Stimulated activated CD4-positive, alpha-beta T cell treated with anti-CD3 and anti-CD28 coated beads, TNF-alpha, amount 100 ng/mL, for 48 hours (primary cell): ENCODE measurements at places on chromosomes 2 and 18.

GRCh38 chr18:72922895-72923294 is 55.1 kb upstream of the NETO1 start:
- DNase-seq = no peak

DNA sequence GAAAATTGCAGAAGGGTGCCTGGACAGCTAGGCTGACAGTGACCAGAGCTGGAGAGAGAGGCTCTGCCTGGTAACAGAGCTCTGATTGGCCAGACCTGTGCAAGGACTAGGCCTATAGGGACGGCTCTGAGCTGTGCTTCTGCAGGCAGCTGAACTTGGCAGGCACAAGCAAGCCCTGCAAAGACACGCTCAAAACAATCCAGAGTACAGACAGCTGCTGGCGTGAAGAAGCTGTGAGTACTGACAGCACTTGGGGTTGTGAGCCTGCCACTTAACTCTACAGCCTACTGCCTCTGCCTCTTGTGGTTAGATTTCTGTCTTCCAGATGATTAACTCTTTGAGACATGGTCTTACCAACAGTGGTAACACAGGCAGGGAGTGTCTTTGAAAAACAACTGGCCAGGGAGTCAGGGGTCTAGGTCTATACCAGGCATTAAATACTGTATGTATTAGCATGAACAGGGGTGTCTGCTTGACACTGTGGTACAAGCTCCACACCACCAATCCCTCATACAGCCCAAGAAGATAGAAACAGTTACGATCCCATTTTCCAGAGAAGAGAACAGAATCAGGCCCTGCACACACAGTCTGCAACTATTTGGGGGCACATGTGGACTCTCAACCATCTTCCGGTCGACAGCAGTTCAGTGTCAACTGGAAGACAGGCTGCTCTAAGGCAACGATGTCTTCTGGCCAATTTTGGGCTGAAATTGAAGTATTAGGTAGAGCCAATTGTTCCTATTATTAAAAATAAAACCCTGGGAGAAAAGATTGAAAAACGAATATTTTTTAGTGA is 568.4 kb downstream of the TNS1 start:
- DNase-seq = no peak

GRCh38 chr2:229244975-229245374 is 26.1 kb downstream of the PID1 start:
- no peak for DNase-seq

DNA sequence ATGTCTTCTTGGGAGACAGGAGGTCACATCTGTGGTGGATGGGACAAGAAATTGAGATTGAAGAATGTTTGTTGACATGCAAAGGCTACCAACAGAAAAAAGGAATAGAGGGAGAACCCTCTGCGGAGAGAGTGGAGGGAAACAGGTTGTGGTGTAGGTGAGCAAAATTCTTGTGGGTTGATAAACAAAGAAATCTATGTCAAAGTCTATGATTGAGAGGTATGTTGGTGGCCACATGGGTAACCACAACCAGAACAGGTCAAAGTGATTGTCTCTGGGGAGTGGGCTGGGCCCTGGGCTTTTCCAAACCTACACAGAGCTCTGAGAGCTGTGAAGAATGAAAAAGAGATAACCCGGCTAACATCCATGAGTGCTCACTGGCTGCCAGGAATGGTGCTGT is 62.8 kb upstream of the NCK2 start:
- no peak for DNase-seq

- no peak for DNase-seq
These were observed 362.2 kb upstream of the NXPH2 start for GRCh38 chr2:139142252-139142880.

GRCh38 chr2:31429759-31430438 is 15.4 kb upstream of the XDH start:
- peak; percentile 47 for DNase-seq

DNA sequence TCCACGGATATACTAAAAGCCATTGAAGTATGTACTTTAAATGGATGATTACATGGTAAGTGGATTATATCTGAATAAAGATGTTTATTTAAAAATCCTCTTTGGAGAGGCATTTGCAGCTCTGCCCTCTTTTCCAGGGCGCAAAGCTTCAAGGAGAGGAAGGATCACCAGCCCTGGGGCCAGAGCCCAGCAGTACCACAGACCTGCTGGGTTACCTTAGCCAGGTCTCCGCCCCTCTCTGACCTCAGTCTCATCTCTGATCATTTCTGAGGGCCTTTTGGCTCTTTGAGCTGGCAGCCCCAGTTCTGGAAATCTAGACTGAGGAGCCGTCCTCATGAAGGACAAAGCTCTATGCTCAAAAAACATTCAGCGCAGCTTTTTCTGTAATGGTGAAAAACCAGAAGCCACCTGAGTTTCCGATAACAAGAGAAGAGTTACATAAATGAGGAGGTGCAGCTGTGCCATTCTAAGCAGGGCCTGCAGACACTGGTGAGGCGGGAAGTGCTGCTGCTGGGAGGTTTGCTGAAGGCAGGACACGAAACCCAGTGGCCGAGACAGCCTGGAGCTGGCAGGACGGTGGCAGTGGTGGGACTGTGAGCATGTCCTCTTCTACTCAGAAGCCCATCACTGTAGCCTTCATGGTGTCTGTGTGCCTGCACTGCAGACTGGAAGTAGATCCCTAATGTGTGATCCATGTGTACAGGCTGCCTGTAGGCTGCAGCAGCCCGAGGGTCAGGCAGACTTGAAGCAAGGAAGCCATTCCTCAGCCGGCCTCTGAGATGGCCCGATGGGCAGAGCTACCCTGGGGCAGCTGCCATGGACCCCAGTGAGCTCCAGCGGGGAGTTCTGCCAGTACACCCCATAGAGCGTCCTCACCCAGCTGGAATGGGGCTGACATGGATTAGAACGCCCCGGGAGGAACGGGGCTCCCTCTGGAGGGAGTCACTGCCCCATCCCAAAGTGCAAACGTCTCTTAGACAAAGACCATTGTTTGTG is 27.7 kb downstream of the ADRA2B start:
- DNase-seq = no peak

GRCh38 chr2:179809606-179810005 is 51.8 kb downstream of the ZNF385B start:
- DNase-seq = no peak

DNA sequence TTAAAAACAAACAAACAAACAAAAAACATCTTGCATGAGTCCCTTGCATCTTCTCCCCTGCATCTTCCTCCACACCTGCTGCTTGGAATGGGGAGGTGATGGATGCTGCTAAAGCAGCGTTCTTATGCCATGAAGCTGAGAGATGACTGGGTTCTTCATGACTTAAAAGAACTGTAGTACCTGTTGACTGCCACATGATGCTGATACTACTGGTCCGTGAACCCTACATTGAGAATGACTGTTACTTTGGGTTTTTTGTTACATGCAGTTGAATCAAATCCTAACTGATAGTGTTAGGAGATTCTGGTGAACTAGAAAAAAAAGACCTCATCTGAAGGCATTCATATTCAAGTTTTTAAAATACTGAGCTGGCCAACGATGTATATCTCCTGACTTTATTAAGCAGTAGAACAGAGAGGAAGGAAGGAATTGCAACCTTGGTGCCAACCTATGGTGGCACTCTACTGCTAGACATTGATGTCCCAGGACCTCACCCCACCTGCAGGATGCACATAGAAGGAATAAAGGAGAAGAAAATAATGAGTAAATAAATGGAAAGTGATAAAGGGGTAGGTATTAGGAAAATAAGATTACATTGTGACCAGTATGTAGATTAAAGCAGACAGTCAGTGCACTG is 63.2 kb upstream of the SPAG16 start:
- DNase-seq = no peak

DNA sequence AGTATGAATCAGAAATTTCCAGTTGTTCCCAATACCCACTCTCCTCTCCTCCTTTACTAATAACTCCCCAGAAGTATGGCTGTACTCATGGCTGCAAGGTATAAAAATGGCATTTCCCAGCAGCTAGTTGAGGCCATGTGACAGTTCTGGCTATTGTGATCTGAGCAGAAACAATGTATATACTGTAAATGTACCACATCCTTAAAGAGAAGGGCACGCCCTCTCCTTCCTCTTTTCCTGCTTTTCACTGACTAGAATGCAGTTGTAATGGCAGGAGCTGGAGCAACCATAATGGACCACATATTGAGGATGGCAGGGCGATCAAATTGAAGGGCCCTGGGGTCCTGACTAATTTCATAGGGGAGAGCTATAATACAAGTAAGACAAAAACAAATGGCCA is 211.2 kb downstream of the TNS1 start:
- DNase-seq = no peak

DNA sequence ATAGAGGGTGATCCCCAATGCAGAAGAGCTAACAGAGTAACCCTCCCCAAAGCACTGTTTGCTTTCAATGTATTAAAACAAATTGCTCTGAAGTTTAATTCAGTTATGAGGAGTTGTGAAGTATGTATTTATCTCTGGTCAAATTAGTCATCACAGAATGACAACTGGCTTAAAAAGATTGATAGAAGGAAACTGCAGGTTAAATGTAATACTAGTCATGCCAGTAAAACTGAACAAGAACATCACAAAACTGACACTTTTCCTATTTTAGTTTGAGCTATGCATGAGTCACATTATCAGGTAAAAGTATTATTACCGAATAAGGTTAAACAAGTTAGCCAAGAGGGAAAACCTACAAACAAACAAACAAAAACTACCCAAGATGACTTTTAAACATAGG is 99.0 kb upstream of the ACVR1C start:
- no peak for DNase-seq

DNA sequence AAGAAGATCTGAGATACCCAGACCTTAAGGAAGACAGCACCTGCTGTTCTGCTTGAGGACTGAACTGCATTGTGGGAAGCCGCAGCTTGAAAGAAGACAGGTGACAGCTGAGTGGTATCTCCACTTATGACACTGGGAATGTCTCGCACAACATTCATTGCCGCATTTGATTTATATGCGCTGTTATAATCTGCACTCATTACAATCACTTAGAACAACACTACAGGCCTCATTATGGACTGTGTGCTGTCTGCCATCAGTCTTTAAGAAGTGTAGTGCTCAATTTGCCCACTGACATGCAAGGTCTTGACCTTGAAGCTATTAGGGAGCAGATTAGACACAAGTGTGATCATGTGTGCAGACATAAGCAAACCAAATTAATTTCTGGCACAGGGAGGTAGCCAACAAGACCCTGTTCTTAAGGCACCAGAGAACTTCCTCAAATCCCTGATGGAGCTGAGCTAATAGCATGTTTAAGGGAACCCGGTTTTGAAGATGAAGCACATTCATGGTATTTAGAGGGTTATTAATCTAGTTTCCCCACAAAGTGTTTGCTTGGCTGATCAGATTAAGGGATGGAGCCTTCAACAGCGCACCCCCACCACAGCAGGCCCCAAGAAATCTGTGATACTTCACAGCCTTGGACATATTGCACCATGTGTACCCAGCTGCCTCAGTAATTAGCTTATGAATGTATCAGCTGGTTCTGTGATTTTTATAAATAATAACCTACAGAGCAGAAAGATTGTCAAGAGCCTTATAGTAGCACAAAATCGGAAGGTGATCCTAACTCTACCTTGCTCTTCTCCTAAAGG is 146.8 kb downstream of the SATB2 start:
- no peak for DNase-seq
